Breast epithelium (tissue), 4 donors: ENCODE measurements at places on chromosomes 7 and 10. TPM values are rescaled to one million over a fixed set of nuclear protein-coding genes. Genes with fewer than 3 reads are reported as not detected.

GRCh38 chr10:90274721-90275468 lies 573.5 kb downstream of the KIF20B start:
- no peaks in the 10 kb centered on the region for H3K4me1 ChIP-seq
- no peaks in the 10 kb centered on the region for H3K27me3 ChIP-seq
- no peaks in the 10 kb centered on the region for H3K36me3 ChIP-seq

GRCh38 chr7:155460926-155461613 lies 3.1 kb downstream of the EN2 start:
- no peak for DNase-seq
- peaks cover 11% of the 10 kb centered on the region for H3K4me1 ChIP-seq
- H3K4me3 ChIP-seq: no peak overlapping the region

FAM237B gene
- total RNA-seq: not detected

H2BK1 gene
- total RNA-seq: not detected
